ENCODE measurements at places on chromosomes 6 and 20. TPM values are rescaled to one million over a fixed set of nuclear protein-coding genes. Genes with fewer than 3 reads are reported as not detected.

DNA sequence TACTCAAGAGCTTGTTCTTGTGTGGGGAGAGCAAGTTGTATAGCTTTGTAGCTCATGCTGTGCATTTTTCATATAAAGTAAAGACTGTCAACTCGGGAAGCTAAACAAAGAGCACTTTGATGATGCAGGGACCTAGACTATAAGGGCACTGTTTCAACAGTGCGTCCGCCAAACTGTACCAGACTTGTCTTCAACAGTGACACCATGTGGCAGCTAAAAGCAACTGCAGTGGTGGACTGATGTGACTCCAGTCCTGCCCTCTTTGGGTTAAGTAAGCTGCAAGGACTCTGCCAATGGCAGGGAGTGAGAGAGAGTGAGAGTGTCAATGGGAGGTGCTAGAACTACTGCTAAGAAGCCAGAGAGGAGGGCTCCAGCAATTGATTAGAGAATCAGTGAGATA is 48.1 kb upstream of the MC3R start:
- no peak for DNase-seq

DNA sequence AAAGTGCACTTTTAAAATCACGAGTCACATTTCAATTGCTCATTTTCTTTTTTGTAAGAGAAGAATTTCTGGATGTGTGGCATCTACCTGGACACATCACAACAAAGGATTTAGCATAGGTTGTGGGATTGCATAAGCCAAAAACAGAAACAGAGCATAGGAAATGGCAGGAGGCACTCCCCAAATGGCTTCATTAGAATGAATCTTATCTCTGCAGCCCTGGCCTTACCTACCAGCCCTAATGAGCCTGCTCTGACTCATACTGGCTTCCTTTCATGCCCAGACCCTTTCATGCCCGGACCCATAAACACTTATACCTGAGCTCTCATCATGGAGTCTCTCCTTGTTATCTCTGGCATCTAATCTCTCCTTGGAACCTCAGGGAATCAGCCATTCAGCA is 23.9 kb upstream of the SPTLC3 start:
- no peak for DNase-seq

- DNase-seq = no peak
These were observed 26.6 kb upstream of the RUNX2 start for GRCh38 chr6:45301348-45302142.

DNA sequence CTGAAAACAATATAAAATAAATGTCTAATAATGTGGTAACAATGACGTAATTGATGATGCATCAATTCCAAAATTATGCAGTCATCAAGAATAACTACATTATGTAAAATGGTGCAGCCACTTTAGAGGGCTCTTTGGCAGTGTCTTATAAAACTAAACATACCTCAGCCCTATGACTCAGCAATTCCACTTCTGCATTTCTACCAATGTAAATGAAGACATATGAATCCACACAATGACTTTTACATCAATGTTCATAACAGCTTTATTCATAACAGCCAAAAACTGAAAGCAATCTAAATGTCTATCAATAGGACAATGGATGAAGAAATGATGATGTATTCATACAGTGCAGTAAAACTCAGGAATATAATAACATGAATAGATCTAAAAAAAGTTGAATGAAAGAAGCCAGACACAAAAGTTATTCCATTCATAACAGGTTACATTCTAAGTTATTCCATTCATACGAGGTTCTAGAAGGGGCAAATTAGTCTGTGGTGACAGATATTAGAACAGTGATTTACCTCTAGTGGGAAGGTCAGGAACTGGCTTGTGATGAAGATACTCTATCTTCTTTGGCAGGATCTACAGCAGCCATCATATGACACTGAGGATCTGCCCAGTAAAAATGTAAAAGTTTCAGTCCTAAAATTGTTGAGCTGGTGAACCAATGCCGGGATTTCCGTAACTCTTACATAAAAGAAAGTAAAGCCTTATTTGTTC is 396.1 kb downstream of the PLCB1 start:
- no peak for DNase-seq

DNA sequence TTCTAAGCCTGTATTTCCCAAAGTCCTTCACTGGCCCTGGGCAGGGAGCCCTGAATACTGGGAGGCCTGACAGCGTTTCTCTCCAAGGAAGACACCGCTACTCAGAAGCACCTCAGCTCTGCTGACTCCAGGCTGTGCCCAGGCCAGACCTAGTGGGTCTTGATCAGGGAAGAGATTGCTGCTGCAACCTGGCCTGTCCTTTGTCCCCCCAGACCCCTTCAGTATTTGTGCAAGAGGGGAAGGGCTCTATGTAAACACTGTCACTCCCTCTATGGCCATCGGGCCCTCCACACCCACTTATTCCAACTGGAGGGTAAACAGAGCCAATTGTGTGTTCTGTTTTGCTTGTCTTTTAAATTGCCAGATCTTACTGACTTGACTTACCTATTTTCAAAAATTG is 20.6 kb downstream of the PLEKHG1 start:
- no peak for DNase-seq

DNA sequence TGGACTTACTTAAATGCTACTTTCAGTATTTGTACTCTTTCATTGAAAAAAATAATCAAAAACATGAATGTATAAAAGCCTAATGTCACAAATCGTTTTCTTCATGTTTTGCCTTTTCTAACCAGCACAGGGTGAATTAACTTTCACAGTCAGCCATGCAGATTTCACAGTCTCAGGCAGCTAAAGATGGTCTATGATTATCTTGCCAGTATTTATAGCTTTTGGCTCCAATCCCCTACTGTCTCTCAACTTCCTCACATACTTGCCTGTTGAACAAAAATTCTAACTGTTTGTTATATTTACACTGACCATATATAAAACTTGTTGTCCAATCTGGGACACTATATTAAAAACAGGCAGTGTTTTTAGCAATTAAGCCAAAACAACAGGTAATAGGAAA is 358.2 kb downstream of the ARHGAP18 start:
- DNase-seq = no peak

DNA sequence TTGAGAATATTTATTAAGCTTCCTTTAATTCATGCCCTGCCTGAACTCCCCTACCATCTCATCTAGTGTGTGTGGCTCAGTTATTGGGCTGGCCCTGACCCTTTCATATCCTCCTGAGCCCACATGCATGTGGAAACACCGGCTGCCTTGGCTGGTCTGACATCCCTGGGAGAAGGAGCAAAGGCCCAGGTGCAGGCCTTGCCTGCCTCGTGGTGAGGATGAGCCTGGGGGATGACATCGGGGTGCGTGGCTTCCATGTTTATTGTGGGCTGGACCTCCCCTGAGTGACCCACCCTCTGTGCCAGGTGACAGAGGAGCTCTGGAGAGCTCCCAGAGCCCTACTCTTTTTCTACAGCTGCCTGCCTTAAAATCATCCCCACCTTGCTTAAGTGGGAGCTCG is 69.1 kb downstream of the FOXA2 start:
- no peak for DNase-seq

DNA sequence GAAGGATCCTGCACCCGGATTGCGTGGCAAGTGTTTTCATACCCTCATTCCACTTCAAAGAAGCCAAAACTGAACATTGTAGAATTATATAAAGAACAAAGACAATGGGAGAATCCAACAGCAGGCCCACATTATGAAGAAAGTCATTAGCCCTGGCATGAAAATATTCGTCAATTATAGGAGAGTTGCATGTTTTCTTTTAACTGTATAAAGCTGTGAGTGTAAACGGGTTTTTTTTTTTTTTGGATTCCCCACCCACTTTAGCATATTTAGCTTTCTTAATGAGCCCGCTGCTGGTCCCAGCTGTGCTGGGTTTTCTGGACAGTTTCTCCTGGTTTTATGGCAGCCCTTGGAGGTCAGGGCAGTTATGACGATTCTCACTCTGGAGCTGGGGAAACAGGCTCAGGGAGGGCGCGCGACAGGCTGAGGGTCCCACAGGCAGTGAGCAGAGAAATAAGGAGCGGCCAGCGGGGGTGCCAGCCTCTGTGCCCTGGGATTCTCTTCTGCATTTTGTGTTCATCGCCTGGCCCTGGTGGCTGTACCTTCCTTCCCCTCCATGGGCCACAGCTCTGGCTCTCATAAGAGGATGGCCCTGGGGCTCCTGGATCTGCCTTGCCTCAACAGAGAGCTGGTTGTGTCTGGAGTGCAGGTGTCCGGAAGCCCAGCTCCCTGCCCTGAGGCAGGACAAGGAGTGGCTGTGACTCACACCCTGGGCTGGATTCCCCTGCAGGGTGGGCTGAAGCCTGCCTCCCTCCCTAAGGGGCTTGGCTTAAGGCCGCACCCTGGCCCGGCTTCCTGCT is 24.1 kb upstream of the SULF2 start:
- no peak for DNase-seq

DNA sequence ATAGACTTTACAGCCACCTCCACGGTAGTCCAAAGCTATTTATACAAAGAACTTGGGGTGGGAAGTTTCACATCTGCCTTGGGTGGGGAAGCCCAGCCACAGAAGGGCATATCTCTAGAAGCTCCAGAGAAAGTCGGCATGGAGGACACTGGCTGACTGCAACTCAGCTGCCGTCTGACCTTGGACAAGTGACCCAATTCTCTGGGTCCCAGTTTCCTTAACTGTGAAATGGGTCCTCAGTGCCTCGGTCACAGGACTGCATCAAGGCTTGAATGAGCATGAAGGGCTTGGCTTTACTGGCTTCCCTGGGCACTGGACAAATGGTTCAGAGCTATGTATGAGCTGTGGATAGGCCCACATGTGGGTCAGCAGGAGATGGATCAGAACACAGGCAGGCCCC is 58.6 kb downstream of the NOL4L start:
- no peak for DNase-seq

GRCh38 chr20:1272368-1273100 is 6.4 kb downstream of the SNPH start:
- DNase-seq = no peak

DNA sequence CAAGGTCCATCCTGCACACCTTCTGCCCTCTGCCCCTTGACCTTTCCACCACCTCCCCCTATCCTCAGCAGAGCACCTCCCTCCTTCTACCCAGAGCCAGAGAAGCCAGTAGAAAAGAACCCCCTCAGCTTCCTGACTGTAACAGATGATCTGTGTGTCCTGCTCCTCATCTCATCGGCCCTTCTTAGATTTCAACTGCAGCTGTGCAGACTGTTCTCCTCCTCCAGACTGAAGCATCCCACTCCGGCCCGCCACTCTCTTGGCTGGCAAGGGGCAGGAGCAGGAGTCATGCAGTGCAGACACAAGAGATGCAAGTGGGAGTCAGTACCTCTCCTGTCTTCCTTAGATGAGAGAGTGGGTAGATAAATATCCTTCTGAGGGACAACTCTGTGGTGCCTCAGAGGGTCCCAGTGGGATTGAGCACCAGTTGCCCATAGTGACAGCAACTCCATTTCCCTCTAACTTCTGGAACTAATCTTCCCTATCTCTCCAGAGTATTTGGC is 163.5 kb upstream of the MLN start:
- peak; percentile 60 for DNase-seq

The CPNE5 gene
- total RNA-seq = 7.1 TPM

The NFS1 gene
- 31.5 TPM for total RNA-seq

The DHX35 gene
- total RNA-seq = 11.0 TPM

The DPPA5 gene
- not detected for total RNA-seq

The CST4 gene
- not detected for total RNA-seq

The UNC5CL gene
- total RNA-seq = 53.7 TPM

The PLCB4 gene
- 17.7 TPM for total RNA-seq

The ADGRB3 gene
- total RNA-seq = 2.2 TPM

The SLC44A4 gene
- 137 TPM for total RNA-seq

The PNLDC1 gene
- not detected for total RNA-seq

The RFX6 gene
- not detected for total RNA-seq

Measured in kidney (tissue), 22 donors.